ENCODE measurements at places on chromosomes 1 and 21.

- no peak for DNase-seq
Observed at GRCh38 chr1:28239004-28239403, 3.1 kb downstream of the ATP5IF1 start.

DNA sequence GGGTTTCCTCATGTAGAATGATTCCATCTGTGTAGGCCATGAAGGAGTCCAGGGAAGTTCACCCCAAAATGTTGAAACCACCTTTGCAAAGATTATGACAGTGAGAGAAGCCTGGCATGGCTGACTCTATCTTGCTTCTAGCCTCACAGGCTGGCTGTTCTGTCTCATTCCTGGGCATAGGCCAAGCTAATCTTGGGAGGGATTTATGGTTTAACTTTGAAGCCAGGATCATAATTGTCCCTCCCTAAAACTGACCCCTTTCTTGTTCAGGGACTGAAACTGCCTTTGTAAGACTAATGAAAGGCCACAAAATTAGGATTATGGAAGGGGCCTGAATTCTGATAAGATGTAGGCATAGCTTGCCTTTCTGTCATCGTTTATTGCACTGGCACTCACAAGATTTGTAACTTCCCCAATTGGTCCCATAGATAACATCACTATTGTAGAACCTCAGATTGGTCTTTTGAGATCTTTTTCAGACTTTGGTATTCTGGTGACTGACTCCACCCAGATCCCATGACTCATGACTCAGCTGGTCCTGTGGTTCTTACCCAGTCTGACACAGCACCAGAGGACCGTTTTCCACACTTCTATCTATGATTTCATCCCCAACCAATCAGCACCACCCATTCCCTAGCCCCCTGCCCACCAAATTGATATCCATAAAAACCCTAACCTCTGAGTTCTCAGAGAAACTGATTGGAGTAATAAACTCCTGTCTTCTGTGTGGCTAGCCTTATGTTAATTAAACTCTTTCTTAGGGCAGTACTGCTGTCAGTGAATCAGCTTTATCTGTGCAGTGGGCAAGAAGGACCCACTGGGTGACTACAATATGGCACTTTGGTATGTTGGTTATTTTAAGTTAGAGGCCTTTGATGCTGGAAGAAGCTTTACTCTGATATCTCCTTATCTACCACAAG lies 13.6 kb upstream of the LAMTOR5 start:
- DNase-seq = no peak

DNA sequence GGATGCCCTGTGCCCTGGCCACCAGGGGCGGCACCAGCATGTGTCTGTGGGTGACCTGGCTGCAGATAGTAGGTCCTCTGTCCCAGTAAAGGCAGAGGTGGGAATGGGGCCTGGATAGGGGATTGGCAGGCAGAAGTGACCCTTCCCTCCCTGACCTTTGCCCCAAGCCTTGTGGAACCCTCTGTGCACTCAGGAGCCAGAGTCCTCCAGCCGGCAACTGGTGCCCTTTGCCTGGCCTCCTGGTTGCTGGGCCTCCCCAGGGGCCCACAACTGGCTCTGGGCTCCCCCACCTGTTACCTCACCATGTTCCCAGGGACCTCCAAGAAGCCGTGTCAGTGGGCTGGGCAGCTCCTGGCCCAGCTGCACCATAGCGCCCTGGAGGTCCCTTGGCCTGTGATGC lies 10.0 kb downstream of the PLCH2 start:
- DNase-seq = no peak

DNA sequence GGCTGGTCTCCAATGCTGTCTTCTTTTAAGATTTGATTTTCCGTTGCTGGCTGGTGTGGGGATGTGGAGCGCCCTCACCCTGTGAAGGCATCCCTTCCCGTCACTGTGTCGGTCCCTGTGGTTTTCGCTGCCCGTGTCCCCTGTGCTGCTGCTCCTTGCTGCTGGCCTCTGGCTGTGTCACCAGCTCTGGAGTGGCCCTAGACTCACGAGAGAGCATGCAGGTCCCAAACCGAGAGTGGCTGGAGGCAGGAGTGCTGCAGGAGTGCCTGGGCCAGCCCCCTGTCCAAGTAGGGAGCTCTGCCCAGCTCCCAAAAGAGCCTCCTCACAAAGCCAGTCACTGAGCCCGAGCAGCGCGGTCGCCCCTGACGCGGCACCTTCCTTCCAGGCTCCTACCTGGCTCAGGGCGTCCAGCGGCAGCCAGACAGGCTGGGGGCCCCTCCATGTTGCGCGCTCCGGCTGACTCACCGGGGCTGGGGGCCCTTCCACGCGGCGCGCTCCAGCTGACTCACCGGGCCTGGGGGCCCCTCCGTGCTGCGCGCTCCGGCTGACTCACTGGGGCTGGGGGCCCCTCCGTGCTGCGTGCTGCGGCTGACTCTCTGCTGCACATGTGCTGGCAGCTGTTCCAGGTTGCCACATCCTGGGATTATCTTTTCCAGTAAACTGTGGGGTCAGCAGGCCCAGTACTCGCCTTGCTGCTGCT lies 106.7 kb upstream of the COL6A1 start:
- DNase-seq = peak; percentile 38

DNA sequence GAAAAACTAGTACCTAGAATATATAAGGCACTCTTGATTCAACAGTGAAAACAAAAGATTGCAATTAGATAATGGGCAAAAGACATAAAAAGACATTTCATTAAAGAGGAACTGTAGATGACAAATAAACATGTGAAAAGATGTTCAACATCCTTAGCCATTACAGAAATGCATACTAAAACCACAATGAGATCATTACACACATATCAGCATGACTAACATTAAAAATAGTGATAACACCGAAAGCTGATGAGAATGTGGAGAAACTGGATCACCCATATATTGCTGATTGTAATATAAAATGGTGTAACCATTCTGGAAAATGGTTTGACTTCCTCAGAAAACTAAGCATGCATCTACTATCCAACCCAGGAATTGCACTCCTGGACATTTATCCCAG lies 340.3 kb downstream of the SEC16B start:
- no peak for DNase-seq

DNA sequence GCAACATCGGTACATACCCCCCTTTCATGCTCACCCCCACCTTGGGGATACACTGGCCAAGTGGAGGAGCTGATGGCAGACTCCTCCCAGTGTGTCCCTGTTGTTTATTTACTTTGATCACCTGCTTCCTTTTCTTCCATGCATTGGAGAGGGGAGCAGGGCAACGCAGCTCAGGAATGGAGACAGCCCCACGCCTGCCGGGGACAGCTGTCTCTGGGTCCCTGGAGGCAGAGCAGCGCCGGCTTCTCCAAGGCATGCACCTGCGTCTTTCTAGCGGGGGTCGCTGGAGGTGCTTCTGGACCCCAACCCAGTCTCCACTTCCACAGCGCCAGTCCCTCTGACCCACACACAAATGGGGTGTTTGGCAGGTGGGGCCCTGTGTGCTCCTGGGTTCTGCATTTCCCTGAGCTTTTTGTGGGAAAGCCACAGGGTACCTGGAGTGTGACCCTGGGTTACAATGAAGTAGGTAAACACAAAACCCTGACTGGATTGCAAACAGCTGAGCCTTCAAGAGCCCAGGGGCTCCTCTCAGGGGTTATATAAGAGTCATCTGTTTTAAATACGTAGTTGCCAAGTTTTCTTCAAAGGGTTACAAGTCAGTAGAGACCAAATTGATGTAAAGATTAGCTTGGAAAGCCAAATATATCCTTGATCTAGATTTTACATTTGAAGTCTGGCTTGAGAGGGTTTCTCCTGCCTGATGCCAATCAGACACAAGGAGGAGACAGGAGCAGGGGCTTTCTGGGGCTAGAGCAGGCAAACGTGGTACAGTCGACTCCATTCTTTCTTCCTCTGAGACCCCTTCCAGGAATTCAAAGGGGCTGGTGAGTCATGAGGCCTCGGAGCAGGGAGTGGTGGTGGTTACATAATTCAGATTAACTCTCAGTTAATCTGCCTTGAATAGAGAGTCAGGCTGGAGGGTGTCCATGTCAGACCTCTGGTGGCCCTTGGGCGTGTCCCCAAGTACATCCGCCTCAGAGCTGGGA lies 4.5 kb downstream of the AJAP1 start:
- no peak for DNase-seq

GRCh38 chr1:181783208-181783607 lies 278.3 kb downstream of the ZNF648 start:
- DNase-seq = no peak

DNA sequence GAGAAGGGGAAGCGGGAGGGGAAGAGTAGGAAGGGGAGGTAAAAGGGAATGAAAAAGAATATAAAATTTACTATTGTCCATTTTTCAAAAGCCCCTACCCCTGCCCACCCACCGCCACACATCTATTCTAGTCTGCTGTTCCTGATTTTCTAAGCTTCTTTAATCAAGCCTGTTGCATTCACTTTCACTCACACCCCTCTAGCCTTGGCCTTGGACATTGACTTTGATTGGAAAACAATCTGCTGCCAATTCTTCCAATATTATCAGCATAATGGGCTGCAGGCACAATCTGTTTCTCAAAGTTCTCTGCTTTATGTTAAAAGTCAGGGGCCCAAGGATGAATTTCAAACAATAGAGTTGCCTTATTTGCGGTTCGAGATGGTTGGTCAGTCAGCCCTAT lies 281.2 kb downstream of the SETD4 start:
- no peak for DNase-seq

- DNase-seq = no peak
Observed at GRCh38 chr1:92854101-92854785, 22.4 kb downstream of the RPL5 start.

Measured in activated CD8-positive, alpha-beta memory T cell treated with anti-CD3 and anti-CD28 coated beads, Interleukin-2, amount 50 U/mL, for 4 hours (primary cell).